ENCODE measurements at places on chromosomes 11 and 22. TPM values are rescaled to one million over a fixed set of nuclear protein-coding genes. Genes with fewer than 3 reads are reported as not detected.

Gene TRIM5
- 46.0 TPM for total RNA-seq

Gene ETS1
- total RNA-seq = 85.7 TPM

Gene GAB4
- total RNA-seq = not detected

Gene TSSK2
- 0.25 TPM for total RNA-seq

Gene CADM1
- total RNA-seq = 91.3 TPM

DNA sequence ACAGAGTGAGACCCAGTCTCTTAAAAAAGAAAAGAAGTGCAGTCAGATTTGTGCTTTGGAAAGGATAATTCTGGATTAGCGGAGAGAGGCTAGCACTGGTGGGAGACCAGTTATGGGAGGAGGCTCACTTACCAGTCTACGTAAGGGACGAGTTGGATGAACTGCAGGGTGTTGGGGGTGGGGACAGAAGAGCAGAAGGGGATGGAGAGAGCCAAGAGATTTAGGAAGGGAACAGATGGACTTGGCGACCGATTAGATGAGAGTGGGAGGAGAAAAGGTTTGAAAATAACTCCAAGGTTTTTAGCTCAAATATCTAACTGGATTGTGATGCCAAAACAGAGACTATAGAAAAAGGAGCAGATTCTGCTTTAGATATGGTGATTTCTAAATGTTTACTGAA, 81.4 kb downstream of the SFI1 start:
- no peaks in the 10 kb centered on the region for H3K4me1 ChIP-seq
- no peaks in the 10 kb centered on the region for H3K27me3 ChIP-seq
- no peak overlapping the region for H3K4me3 ChIP-seq
- H3K27ac ChIP-seq = no peak overlapping the region
- peaks cover 5% of the 10 kb centered on the region for H3K36me3 ChIP-seq

GRCh38 chr11:118274186-118274585, 10.1 kb upstream of the MPZL2 start:
- DNase-seq = no peak
- no peaks in the 10 kb centered on the region for H3K4me1 ChIP-seq
- H3K27ac ChIP-seq = peak overlapping the region; percentile 40
- no peaks in the 10 kb centered on the region for H3K36me3 ChIP-seq

DNA sequence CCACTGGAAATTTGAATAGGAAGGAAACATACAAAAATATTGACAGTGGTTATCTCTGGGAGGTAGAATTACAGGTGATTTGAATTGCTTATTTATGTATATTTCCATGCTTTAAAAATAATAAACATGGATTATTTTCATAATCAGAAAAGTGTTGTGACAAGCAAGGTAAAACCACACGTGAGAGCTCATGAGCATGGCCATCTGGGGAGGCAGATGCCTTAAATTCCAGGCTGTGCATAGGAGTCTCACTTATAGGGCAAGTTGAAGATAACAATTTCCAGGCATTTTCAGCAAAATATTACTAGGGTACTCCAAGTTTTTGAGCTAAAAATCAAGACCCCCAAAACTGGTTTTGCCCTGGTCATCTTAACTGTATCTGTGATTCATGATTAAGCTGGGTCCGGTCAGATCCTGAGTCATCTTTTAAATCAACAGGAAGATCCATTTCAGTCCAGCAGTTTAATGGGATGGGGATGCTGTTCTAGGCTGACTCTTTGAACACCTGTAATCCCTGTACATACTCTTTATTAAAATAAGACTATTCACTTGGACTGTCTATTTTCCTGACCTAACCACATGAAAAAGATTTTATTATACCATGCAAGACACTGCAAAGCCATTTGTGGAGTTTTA, 115.8 kb upstream of the NARS2 start:
- H3K27ac ChIP-seq = no peak overlapping the region
- no peak overlapping the region for H3K4me3 ChIP-seq
- no peaks in the 10 kb centered on the region for H3K36me3 ChIP-seq

DNA sequence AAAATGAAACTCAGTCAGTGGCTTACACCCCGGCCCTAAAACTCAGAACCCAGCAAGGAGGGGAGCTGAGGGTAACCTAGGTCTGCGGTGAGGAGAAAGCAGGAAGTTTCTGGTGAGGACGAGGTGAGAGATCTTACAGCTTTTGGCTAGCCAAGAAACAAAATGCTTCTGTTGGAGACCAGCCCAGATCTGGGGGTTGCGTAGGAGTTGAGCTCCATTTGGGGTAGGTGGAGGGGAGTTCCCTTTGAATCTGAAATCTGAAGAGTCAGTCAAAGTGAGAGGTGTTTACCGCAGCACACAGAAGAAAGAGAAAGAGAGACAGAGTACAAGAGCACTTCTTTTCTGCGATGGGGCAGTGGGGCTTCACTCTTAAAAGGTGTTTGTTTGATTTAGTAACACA, 29.6 kb downstream of the EHF start:
- H3K4me1 ChIP-seq = no peaks in the 10 kb centered on the region
- no peak overlapping the region for H3K4me3 ChIP-seq
- no peaks in the 10 kb centered on the region for H3K27me3 ChIP-seq
- peak overlapping the region; percentile 60 for H3K27ac ChIP-seq
- peak; percentile 15 for DNase-seq

- DNase-seq = no peak
- no peak overlapping the region for H3K27ac ChIP-seq
- no peaks in the 10 kb centered on the region for H3K27me3 ChIP-seq
- H3K36me3 ChIP-seq = no peaks in the 10 kb centered on the region
- no peak overlapping the region for H3K4me3 ChIP-seq
These were observed 20.8 kb downstream of the CECR2 start for GRCh38 chr22:17390087-17390486.
